ENCODE measurements at places on chromosomes 1 and 21.

GRCh38 chr1:7150724-7151280 lies 365.5 kb downstream of the CAMTA1 start:
- no peak for DNase-seq

DNA sequence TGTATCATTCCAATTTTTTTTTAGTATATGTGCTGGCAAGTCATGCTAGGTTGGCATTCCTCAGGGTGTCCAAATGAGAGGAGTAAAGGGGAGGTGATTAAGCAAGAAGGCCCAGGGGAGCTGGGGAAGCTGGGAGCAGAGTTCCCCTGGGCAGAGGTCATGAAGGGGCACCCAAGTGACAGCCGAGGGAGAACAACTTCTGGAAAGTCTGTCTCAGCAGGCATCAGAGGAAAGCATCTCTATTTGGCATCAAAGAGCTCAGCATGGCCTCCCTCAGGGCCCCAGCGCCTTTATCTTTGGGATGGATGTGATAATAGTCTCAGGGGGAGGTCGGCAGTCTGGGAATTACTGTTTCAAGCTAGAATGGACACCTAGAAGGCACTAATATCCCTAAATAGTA lies 5.0 kb upstream of the ENO1 start:
- DNase-seq: no peak

- no peak for DNase-seq
Measured at GRCh38 chr1:80535466-80535865, 1265.3 kb upstream of the ADGRL2 start.

DNA sequence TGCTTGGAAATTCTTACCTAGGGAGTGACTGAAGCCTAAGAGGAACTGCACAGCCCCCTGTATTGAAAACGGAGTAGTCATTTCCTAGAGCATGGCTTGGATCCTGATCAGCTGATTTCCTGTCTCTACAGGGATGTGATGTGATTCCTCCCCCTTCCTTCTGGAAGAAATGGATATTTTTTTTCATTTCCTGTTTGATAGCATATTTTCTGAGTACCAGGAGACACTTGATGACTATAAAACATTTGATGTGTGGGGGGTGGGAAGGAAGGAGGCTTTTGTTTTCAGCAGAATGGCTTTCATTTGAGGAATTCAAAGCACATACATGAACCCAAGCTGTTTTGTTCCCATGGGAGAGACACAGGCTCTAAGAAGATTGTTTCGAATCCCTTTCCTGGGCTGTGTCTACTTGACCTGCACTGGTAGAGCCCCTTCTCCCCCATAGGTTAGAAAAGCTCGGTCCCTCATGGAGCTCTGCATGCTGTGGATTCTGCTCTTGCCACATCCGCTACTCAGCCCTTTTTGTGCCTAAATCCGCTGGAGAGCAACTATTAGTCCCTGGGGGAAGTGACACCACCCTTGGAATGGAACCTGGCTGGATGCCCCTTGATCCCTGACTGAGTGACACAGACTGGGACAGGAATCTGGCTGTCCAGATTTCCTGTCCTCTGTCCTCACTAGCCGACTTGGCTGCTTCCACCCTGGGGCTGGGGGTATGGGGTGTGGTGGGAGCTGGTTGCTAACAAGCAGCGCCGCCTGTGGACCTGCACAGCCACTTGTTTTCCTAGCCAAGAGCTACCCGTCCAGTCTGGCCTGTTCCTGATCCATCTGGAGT lies 71.8 kb upstream of the MACF1 start:
- DNase-seq: no peak

GRCh38 chr21:21396424-21396823 lies 398.2 kb downstream of the NCAM2 start:
- no peak for DNase-seq

DNA sequence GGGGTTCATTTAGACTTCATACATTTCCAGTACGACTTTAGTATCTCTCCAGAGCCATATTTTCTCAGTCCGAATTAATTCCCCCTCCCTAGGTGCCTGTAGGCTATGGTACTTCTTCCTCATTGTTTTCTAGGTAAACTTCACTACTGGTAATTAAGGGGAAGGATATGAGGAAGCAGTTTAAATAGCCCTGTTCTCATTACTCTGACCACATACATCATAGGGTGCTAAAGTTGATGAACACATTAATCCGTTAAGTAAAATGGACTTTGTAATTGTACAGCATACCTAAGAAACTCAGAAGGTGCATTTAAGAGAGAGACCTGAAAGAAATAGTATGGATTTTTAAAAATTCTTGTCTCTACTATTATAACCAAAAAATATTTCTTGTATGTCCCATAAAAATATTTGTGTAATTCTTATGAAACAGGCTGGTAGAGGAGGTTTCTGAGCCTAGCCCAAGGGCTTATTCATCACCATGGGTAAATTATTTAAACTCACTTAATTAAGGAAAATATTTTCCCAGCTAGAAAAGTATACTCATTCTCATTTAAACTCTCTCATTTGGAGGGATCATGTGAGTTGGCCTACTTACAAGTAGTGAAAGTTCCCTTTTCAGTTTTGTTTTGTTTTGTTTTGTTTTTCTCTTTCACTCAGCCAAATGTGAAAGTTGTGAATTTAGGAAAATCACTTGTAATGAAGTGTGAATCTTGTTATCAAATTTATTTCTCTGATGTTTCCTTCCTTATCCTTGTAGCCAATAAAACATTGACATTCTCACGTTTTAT lies 2.0 kb downstream of the PRMT6 start:
- no peak for DNase-seq

DNA sequence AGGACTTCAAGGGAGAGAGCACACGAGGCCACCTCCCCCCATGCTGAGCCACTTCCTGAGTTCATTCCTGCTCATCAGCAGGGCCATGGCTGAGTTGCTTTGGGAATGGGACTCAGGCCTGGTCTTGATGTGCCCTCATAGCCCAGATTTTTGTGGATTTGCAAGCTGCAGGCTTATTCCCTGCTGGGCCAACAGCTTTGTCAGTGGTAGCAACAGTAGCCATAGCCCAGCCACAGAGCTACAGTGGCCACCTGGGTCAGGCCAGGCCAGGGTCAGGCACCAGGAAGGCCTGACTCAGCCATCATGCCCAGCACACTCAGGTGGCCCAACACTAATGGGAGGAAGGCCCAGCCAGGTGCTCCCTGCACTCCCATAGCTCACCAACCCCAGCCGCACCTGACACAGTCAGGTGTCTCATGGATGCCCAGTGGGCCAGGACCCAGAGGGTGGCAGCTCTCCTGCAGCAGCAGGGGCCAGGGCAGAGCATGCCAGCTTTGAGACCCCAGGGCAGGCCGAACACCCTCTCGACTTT lies 33.5 kb downstream of the EPHA2 start:
- DNase-seq: no peak

GRCh38 chr1:46087891-46088290 lies 44.5 kb downstream of the PIK3R3 start:
- no peak for DNase-seq

DNA sequence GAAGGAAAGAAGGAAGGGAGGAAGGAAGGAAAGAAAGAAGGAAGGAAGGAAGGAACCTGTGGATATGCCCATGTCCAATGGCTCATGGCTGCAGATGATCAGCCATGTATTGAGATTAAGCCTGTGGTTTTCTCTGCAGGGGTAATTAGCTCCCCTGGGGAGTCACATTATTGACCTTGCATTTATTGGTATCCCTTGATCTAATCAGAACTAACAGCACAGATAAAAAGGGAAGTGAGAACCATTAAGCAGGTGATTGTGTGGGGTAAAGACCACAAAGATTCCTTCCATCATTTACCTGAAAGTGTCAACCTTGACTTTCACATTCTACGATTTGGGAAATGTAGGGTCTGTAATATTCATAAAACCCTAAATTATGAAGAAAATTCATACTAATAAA lies 390.7 kb downstream of the BRINP2 start:
- no peak for DNase-seq

- DNase-seq: no peak
Measured at GRCh38 chr1:160810486-160810885, 14.5 kb downstream of the LY9 start.

DNA sequence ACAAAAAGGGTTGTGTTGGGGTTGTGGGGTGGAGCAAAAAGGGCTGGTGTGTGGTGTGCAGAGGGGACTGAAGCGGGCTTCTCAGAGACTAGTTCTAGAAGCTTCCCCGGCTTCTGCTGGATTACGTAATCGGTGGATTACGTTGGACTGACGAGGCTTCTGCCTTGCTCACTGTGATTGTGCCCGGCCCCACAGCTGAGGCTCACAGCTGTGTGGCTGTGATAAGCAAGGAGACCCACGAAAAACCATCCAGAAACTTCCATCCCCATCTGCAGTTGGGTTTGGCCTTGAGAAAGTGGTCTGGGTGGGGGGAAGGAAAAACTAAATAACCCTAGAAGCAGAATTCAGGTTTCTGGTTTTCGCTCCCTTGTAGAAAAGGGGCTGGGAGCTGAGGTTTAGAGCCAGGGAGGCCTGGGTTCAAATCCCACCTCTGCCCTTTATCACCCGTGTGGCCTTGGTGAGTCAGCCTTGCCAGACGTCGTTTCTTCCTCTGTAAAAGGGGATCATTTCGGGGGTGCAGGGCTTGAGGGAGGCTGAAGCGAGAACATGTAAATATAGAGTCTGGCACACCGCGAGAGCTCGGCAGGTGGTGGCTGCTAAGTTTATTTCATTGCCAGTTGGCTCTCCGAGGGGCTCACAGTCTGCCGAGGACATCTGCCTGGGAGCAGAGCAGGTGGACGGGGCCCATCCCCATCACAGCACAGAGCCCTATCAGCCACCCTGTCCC lies 30.4 kb upstream of the DISP3 start:
- no peak for DNase-seq

GRCh38 chr1:110561596-110561995 lies 42.6 kb upstream of the KCNA10 start:
- no peak for DNase-seq

DNA sequence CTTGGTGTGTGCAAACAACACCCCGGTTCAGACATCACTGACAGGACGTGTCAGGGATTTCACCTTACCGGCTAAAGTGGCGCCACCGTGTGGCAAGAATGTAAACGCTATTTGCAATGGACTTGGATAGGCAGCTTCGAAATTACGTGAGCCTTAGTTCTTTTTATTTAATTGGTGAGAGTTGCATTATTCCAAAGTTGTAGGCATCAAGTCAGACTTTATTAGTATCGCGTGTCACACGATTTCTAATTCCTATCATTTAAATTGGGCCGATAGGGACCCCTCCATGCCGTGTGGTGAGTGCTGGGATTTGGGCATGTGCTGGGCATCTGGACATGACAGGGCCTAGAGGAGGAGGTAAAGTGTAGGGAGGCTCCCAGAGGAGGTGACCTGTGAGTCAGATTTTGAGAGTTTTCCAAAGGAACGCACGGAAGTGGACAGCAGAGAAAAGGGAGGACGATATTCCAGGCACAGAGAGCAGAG lies 14.5 kb upstream of the CPT2 start:
- DNase-seq: peak; percentile 75

GRCh38 chr1:151960780-151961513 lies 32.7 kb downstream of the S100A10 start:
- no peak for DNase-seq

GRCh38 chr1:217369996-217370551 lies 260.8 kb downstream of the GPATCH2 start:
- no peak for DNase-seq

DNA sequence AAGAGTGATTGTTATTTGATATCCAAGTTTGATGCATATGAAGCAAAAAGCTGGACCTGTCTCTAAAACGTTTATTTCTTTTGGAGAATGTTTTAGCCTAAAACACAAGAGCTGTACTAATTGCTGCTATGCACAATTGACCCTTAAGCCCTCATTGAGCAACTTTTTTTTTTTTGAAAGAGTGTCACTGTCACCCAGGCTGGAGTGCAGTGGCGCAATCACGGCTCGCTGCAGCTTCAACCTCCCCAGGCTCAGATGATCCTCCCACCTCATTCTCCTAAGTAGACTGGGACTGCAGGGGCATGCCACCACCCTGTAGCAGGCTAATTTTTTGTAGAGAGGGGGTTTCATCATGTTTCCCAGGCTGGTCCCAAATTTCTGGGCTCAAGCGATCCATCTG lies 129.1 kb downstream of the PIK3R3 start:
- peak; percentile 86 for DNase-seq

DNA sequence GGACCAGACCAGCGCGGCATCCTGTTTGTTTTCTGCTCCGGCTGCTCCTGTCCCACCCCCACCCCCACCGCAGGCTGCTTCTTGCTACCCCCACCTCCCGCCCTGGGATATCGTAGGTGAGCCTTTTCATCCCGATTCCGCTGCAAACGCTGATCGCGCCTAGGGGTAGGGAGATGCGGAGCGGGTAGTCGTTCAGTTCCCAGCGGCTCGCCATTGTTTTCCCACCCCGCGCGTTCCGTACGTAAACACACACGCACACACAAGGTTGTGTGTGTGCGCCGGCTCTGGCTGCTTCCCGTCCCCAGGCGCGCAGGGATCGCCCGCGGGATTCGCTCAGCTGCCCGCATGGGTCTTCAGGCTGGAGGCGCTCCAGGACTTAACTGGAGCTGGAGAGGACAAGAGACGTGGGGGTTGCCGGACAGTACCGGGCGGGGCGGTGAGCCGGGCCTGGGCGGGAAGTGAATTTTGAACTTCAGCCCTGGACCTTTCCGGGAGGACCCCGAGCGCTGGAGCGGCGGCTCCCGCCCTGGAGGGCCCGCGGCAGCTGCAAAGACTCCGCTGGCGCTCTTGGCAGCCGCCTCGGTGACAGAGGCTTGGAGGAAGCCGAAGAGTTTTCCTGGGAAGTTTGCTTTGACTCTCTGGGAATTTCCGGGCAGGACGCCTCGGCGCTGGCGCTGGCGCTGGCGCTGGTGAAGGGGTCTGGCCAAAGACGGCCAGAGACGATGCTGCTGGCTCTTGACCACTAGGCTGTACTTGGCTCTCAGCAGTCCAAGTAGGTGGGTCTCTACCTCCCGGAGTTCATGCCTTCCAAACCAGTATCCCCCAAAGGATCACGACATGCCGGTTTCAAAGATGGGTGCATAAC lies 1.6 kb downstream of the SOX13 start:
- no peak for DNase-seq

- no peak for DNase-seq
Measured at GRCh38 chr1:94611681-94612475, 70.3 kb upstream of the F3 start.

- no peak for DNase-seq
Measured at GRCh38 chr1:169091480-169091941, 15.0 kb upstream of the ATP1B1 start.

- DNase-seq: no peak
Measured at GRCh38 chr1:14415396-14415795, 183.1 kb upstream of the KAZN start.

GRCh38 chr21:46457801-46458314 lies 833 bp upstream of the DIP2A start:
- DNase-seq: peak; percentile 76

GRCh38 chr1:246893191-246893939 lies 38.4 kb downstream of the AHCTF1 start:
- no peak for DNase-seq

Measured in inflammatory macrophage (primary cell).